ENCODE measurements at places on chromosomes 12 and 14.
A peak's percentile ranks its signal among the peaks of the same experiment; 100 is the strongest.

DNA sequence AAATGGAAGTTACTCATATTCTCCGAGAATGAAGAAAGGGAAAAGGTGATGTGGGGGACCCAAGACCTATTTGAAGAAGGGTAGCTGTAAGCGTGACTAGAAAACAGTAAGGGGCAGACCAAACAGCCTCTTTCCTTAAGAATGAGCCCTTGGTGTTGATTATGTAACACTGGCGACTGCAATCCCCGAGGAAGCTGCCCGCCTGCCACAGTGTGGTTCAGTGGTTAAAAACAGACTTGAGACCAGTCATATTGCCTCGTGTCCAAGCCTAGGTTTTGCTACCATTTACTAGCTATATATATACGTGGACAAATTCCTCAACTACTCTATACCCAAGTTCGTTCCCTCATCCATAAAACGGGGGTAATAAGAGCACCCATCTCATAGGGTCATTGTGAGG lies 49.1 kb downstream of the SSPN start:
- no peak for DNase-seq

GRCh38 chr14:97273540-97273939 lies 476.4 kb downstream of the VRK1 start:
- DNase-seq, result no peak

DNA sequence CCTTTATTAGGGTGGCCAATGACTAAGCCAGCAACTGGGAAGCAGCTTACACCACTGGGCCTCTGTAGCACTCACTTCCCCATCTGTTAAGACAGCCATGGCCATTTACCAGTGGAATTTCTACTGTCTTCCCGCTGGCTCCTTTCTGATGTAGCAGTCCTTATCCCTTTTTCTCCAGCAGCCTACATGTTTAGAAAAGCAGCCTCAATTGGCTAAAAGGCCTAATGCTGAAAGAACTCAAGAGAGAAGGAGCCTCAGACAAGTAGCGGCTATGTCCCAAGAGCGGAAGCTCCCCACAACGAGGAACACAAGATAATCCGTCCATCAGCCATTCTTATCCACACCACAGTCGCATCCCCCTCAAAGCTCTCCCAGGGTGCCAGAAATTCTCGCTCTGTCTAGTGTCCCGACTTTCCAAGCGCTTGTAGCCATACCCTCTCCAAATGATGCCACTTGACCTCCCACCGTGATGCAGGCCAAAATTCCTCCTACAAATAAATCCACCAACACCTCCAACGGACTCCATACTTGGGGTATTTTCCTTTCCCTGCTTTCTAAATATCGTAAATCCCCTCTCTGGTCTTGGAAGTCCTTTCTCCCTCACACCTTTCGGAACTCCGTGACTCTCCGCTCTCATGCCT lies 624 bp downstream of the M6PR start:
- peak; percentile 9 for DNase-seq

DNA sequence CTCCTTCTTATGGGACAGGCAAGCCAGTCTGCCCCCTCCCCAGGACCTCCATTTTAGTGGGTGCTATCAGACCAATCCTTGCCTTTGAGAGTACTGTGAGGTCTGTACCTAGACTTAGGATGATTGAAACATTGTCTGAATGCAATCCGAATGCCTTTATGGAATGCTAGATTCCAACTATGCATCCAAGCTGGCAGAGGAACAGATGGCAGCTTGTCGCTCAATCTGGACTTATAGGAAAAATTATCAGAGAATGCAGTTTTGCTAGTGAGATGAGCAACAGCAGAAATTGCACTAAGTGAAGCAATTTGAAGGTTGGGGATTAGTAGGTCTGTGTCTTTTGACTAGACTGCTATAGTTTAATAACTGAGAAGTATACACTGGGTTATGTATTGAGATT lies 109.1 kb downstream of the DYRK2 start:
- DNase-seq, result no peak

DNA sequence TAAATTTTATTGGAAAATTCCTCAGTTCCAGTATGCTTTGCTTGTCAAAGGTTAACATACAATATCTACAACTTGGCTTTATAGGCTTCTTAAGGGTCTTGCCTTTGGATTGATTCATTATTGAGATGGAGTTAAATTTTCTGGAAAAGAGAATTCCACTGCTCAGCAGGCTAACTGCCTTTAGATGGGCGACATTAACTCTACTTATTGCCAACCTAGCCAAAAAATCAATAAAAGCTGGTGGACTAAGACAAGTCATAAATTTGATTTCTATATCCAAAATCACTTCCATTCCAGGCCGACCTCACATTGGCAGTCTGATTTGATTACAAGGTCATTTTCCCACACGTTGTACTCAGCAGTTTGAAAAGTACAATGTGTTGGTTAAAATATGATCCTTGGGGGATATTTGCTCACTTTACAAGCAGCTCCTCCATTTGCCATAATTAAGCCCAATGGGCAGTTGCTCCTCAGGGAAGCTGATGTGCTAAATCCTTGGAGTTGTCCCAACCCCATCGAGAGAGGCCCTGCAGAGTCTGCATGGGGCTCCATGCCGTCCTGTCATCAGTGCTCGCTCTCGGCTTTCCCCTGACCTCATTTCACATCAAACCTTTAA lies 36.1 kb upstream of the CRY1 start:
- DNase-seq, result no peak

GRCh38 chr14:103121846-103122584 lies 1.2 kb upstream of the TNFAIP2 start:
- DNase-seq, result no peak

Measured in central memory CD4-positive, alpha-beta T cell (primary cell).